ENCODE measurements at places on chromosomes 7 and 10.

- no peak for DNase-seq
These were observed 181.1 kb downstream of the SDHAF3 start for GRCh38 chr7:97298561-97298960.

DNA sequence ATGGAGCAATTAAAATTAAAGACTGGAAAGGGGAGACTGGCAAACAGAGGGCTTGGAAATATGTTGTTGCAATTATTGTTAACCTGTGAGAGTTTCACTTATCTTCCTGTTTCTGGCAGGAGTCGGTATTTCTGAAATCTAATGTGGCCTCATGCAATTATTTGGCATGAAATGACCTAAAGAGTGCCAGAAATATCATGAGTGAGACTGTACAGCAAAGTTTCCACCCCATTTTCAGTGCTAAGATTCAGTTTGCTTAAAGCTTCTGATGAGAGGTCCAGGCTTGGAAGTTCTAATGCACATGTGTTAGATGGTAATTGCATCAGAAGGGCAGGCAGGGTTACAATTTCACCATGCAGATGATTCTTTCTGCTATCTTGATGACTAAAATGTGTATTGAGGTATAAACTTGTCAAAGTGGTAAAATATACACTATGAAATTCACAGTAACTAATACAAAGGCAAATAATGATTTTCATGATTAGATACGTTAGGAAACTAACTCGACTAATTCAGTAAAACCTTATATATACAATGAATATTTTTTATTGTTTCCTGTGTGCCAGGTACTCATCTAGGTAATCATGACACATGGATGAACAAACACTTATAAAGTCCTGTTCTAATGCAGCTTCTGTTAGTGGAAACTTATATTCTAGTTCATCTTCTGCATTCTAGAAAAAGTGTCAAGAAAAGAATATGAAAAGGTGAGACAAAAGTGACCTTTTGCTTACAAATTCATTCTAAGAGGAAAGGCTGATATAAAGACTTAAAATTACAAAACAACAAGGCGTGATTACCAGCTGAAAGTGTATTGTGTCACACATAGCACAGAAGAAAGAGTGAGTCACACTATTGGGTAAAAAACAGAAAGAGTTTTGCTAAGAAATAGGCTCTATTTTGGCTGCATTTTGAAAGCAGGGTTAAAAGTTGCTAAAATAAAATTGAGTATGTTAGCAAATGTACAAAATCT lies 533.4 kb upstream of the SEMA3D start:
- DNase-seq: no peak

DNA sequence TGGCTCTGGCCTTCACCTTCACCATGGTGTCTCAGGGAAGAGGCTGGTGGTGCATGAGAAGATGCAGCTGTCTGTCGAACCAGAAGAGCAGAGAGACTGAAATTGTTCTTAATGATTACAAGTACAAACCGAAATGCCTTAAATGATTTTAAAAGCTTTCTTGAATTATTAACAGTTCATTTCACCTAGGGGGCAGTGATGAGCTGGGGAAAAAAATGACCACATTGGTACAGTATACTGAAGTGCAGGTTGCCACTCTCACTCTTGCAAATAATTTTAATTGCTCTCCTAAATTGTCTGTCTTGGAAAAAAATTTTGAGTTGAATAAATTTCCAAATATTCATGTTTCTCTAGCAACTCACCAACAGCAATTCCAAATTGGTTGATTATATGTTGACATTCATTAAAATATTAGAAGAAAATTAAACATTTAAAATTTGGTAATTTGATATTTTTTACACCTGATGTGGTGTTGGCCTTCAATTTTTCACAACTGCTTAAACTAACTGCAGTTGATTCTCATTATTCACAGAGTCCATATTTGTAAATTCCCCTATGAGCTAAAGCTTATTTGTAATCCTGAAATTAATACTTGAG lies 692.6 kb downstream of the ZWINT start:
- no peak for DNase-seq

DNA sequence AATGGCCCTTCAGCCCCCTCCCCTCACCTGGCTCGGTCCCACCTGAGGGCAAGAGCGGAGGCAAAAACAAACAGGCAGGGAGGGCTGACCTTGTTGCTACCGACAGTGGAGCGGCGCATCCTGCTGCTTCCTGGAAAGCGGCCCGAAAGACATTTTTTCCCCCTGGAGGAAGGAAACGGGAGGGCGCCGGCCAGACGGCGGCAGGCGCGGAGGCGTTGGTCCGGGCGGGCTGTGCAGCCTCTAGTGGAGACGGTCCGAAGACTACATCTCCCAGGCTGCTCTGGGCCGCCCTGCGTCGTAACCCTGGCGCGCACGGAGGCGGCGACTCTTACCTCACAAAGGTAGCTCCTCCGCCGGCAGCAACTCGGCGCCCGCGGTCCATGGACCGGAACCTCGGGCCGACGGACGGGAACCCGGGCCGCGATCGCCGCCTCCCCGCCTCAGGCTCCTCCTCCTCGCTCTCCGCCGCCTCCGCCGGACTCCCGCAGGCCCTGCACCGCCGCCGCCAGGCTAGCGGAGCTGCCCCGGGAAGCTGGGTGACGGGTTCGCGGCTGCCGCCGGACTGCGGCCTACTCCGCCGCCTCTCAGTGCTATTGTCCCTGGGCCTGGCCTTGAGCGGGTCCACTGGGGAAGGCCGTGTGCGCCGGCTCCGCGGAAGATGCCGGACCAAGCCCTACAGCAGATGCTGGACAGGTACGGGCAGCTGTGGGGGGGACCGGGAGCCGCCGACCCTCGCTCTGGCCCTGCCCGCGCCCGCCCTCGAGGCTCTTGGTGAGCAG lies at the start of the genes CPEB3 and MARCHF5:
CPEB3 (minus strand) TSS at position 242 of the 779 bp plus-strand sequence. CDS start 50,728 bp downstream, outside the sequence.
MARCHF5 (plus strand) TSS at position 331 of the 779 bp plus-strand sequence; CDS start at position 659, 328 bp downstream.
- peak; percentile 78 for DNase-seq

DNA sequence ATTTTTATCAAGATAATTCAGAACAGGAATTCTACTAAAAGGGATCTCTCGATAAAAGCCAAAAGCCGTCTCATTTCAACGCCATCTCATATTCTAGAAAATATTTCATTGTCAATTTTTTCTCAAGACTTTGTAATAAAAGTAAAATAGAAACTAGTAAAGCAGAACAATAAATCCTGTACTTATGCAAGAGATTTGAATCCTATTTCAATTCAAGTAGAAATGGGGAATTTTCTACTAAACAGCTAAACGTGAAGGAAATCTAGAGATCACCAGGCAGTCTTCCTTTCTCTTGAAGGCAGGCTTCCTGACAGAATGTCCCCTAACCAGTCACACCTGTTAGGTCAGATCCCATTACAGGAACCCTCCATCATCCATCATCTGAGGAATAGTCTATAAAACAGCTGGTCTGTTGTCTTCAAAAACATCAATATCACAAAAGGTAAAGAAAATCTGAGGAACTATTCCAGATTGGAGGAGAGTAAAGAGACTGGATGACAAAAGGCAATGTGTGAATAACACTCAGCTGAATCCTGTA lies 23.7 kb downstream of the USP6NL start:
- DNase-seq: no peak

DNA sequence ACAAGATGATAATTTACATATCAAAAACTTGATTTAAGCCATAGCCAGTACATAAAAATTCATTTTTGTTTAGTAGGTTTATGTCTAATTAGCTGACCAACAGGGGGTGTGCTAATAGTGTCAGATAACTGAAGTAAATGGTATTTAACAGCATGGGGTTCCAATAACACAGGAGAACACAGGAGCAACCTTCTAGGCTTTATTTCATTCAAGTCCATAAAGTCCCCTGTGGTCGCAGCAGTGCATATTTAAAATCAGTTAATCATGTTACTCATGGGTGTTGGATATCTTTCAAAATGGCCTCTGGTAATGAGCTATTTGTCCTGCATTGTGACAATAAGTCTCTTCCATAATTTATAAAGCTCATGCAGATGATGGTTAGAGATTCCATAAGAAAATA lies 238.6 kb downstream of the CNTNAP2 start:
- no peak for DNase-seq

- DNase-seq: no peak
These were observed 87.0 kb downstream of the RAPGEF5 start for GRCh38 chr7:22269963-22270362.

DNA sequence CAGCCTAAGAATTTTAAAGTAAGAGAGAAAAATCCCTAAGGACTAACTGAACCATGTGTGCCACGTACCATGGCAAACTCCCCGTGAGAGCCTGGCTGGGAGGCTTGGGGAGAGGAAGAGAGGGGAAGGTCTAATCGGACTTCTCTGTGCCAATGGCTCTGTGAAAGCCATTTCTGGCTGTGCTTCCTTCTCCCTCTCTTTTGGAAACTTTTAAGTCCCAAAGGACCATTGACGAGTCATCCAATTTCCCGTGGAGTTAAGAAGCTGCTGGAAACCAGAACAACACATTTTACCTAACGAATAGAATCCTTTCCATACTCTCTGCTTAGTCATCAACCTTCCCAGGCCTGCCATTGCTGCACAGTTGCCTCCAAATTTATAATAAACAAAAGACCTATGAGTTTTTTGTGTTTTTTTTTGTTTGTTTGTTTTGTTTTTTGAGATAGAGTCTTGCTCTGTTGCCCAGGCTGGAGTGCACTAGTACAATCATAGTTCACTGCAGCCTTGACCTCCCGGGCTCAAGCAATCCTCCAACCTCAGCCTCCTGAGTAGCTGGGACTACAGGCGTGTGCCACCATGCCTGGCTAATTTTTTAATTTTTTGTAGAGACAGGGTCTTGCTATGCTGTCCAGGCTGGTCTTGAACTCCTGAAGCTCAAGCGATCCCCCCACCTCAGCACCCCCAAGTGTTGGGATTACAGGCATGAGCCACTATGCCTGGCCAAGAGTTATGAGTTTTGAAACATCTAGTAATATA lies 13.2 kb downstream of the LAMB1 start:
- DNase-seq: no peak

- peak; percentile 77 for DNase-seq
These were observed 59.2 kb upstream of the MYL10 start for GRCh38 chr7:101688183-101688831.

DNA sequence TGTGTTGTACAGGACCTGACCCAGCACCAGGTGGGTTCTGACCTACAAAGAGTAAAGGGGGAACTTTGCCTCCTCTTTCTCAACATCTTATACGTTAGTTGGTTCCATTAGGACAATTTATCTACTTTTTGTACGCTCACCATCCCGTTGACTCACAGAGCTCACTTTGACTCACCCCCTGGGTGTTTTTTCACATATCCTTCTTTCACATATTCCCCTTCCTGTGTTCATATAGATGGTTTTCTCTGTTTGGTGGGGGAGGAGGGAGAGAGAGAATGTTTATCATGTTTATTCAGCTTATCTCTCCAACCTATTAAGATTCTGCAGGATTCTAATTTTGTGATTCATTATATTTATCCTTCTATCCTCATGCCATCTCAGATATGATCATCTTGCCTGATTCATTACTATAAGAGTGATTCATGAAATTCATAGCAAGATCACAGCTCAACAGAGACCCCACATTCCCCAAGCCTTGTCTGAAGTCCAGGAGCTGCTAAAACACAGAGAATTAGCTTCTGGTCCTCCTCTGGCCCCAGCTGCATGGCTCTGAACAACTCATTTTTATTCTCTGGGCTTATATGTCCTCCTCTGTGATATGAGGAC lies 37.2 kb downstream of the PRSS2 start:
- DNase-seq: no peak

GRCh38 chr7:72751978-72752377 lies 76.0 kb downstream of the TYW1B start:
- DNase-seq: no peak

- no peak for DNase-seq
These were observed 119.0 kb downstream of the SEC23IP start for GRCh38 chr10:120011359-120012130.

DNA sequence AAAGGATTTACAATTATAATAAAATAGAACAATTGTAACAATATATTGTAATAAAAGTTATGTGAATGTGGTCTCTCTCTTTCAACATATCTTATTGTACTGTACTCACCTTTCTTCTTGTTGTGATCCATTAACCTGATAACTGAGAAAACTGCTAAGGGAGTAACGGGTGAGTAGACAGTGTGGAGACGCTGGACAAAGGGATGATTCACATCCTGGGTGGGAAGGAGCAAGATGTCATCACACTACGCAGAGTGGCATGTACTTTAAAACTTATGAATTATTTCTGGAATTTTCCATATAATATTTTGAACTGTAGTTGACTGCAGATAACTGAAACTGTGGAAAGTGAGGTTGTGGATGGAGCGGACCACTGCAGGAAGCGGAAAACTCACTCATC lies 91.2 kb upstream of the PLPP4 start:
- no peak for DNase-seq

GRCh38 chr7:157425137-157425731 lies 88.4 kb downstream of the DNAJB6 start:
- DNase-seq: no peak

GRCh38 chr7:143047326-143047725 lies 4.8 kb upstream of the OR6V1 start:
- no peak for DNase-seq

DNA sequence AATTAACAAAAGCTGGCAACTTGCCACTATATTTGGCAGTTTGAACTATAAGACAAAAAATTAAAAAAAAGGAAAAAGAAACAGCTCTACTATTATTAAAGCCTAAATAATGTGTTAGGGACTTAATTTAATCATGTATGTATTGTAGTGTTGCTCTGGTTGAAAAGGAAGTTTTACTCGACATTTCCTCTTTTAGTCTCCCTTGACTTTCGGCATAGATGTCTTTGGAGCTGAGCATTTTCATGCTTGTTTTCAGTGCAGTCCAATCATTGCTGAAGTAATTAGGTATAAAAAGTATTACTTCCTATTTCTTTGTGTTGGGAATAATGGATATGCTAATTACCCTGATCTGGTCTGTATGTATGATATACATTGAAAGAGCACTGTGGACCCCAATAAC lies 216.8 kb upstream of the KLF6 start:
- no peak for DNase-seq

- DNase-seq: no peak
These were observed 162.7 kb downstream of the PFKFB3 start for GRCh38 chr10:6365384-6365783.

DNA sequence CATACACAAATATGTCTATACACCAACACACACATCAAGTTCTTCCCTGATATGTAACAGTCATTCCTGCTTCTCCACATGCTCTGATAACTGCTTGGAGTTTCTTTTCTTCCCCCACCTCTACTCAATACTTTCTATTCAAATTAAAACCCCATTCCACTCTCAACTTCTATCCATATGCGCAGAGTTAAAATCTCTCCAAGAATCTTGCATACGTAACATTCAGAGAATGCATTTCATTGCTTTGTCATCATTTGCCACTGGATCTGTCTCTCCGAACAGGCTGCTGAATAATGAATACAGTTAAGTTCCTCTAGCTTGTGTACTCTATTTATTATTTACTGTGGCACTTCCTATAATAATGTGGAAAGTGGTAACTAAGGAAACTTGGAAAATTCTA lies 68.8 kb downstream of the DGKB start:
- DNase-seq: no peak

DNA sequence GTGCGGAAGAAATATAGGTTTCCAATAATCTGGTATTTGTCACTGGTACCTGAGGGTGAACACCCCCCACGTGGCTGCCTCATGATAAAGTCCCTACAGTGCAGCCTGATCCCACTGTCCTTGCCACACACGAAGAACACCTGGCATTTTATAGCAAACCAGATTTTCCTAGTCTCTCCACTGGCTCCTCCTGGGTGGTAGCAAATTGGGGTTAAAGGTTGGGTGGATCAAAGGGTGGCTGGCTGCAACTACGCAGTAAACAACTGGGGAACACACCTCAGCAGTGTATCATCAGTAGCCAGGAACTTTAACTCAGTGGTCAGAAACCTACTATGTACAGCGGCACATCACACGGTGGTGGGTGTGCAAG lies 10.3 kb downstream of the SEPHS1 start:
- no peak for DNase-seq
